ENCODE measurements at places on chromosomes 1 and 21.

GRCh38 chr1:156748670-156749418 is 2.6 kb downstream of the HDGF start:
- DNase-seq = no peak

DNA sequence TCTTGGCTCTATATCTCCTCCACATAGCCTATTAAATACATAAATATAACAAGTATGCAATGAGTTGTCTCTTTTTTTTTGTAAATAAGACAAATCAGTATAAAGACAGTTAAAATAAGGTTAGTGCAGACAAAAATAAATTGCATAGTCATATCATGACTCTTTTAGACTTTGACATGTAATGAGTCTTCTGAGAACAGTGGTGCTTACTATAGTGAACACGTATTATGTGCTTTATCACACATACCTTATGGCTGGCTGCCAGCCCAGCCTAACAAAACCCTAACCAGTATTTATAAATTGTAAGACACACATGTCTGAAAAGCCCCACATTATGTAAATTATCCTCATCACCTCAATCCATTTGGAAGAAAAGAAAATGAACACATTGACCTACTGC is 29.1 kb upstream of the F13B start:
- DNase-seq = no peak

GRCh38 chr1:161071886-161072371 is 2.2 kb upstream of the ARHGAP30 start:
- peak; percentile 27 for DNase-seq

GRCh38 chr1:155080312-155081228 is 1.9 kb downstream of the EFNA3 start:
- DNase-seq = no peak

- DNase-seq = no peak
Measured at GRCh38 chr1:81548918-81549587, 251.7 kb upstream of the ADGRL2 start.

Measured in stimulated activated CD8-positive, alpha-beta memory T cell treated with anti-CD3 and anti-CD28 coated beads, Interleukin-12 subunit alpha, Interleukin-12 subunit beta, amount 100 ng/mL, for 1 hour (primary cell).